ENCODE measurements at places on chromosomes 6 and 20.

GRCh38 chr6:145209272-145209671 is 526.0 kb downstream of the EPM2A start:
- DNase-seq, result no peak
- H3K27me3 ChIP-seq, result peaks cover 2% of the 10 kb centered on the region
- no peaks in the 10 kb centered on the region for H3K4me1 ChIP-seq
- H3K27ac ChIP-seq, result no peak overlapping the region
- no peak overlapping the region for H3K4me3 ChIP-seq

- peaks cover 47% of the 10 kb centered on the region for H3K4me1 ChIP-seq
- H3K27me3 ChIP-seq, result peaks cover 7% of the 10 kb centered on the region
- H3K4me3 ChIP-seq, result no peak overlapping the region
- no peaks in the 10 kb centered on the region for H3K36me3 ChIP-seq
- no peak for DNase-seq
Measured at GRCh38 chr20:19738951-19739350, 19.1 kb upstream of the RIN2 start.

DNA sequence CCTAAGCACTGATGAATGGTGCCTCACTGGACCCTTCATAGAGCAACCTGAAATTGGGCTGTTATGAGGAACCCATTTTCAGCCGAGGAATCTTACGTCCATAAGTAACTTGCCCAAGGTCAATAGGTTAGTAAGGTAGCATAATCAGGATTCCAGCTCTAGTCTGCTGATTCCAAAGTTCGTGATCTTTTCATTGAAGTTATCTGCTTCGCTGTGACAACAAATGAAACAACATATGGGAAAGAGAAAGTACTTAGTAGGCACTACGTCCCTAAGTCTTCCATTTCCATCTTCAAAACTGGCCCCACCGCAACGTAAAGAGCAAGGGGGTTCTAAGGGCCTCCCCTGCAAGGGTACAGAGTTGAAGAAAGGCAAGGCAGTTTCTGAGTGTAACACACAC is 49.5 kb downstream of the MYLIP start:
- H3K36me3 ChIP-seq, result no peaks in the 10 kb centered on the region
- no peaks in the 10 kb centered on the region for H3K27me3 ChIP-seq
- DNase-seq, result no peak
- peaks cover 6% of the 10 kb centered on the region for H3K4me1 ChIP-seq

DNA sequence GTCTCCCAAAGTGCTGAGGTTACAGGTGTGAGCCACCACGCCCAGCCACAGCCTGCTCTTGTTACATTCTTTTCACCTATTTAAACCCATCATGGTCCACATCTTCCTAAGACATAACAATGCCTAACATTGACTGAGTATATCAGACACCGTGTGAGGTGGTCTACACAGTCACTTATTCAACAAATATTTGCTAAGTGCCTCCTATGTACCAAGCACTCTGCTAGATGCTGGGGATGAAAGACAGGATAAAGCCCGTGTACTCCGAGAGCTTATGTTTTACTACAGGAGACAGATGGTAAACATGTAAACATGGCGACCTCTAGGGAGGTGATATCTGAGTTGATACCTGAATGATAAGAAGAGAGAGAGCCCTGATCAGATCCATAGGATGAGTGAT is 12.7 kb downstream of the BCL2L1 start:
- peaks cover 3% of the 10 kb centered on the region for H3K27me3 ChIP-seq
- no peak overlapping the region for H3K27ac ChIP-seq
- H3K4me3 ChIP-seq, result no peak overlapping the region
- peaks cover 3% of the 10 kb centered on the region for H3K36me3 ChIP-seq
- no peak for DNase-seq

- H3K27ac ChIP-seq, result no peak overlapping the region
- no peaks in the 10 kb centered on the region for H3K36me3 ChIP-seq
- peaks cover 37% of the 10 kb centered on the region for H3K4me1 ChIP-seq
- H3K4me3 ChIP-seq, result no peak overlapping the region
Measured at GRCh38 chr6:79609225-79609595, 21.9 kb upstream of the SH3BGRL2 start.

DNA sequence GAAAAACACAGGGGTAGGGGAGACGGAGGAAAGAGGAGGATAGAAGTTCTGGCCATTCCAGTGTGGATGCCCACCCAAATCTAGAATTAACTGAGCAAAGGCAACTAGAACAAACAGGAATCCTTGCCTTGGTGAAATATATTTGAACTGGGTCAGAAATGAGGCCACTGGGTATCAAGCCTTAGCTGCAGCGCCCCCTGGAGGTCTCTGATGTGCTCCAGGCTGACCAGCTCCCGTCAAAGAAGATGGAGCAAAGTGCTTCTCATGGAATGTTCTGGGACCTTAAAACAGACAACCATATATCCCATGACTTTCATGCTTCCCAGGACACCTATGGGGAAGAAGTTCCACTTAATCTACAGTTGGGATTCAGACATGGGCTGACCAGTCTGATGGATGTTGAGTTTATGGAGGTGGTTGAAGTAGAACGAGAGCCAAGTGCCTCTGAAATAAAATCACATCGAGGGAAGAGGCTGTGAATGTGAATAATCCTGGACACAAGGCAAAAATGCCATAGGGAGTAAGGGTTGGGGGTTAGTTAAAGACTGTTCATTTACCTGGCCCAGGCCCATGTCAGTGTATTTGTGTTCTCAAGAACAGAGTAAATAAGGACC is 50.4 kb downstream of the HLA-DPB1 start:
- H3K36me3 ChIP-seq, result peaks cover 14% of the 10 kb centered on the region
- no peak overlapping the region for H3K27ac ChIP-seq
- no peaks in the 10 kb centered on the region for H3K27me3 ChIP-seq
- DNase-seq, result peak; percentile 72

- peaks cover 2% of the 10 kb centered on the region for H3K27me3 ChIP-seq
- H3K4me1 ChIP-seq, result no peaks in the 10 kb centered on the region
- no peak overlapping the region for H3K4me3 ChIP-seq
- H3K27ac ChIP-seq, result no peak overlapping the region
- DNase-seq, result no peak
- no peaks in the 10 kb centered on the region for H3K36me3 ChIP-seq
Measured at GRCh38 chr6:148703900-148704299, 42.9 kb upstream of the UST start.

DNA sequence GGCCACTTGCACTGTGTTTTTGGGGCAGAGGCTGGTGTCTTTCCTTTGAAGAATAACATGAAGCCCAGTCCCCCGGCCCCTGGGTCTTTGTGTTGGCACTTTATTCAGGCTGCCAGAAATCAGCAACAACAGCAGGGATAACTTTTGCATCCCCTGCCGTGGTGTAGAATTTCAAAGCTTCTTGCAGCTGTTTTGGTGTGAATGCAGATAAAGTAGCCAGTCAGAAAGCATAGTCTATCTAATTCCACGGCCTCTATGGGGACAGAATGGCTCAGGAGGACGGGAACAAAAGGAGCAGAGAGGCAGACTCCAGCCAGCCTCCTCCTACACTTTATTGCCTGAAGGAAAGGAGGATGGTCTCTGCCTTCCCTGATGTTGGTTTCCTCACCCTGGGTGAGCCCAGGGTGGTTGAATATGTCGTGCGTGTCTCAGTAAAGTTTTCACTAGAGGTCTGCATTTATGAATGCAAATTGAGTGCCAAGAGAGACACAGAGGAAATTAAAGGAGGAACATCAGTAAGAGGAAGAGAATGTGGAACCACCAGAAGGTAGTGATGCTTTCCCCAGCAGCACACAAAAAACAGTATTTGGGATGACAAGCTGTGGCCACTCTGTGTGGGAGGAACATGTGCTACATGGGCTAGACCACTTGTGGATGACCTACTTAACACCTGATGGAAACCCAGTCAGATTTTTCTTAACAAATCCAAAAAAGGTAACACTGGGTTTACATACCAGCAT is 125.9 kb upstream of the TRAF3IP2 start:
- H3K4me1 ChIP-seq, result peaks cover 13% of the 10 kb centered on the region
- peaks cover 14% of the 10 kb centered on the region for H3K36me3 ChIP-seq
- H3K27me3 ChIP-seq, result peaks cover 3% of the 10 kb centered on the region
- peak overlapping the region; percentile 23 for H3K27ac ChIP-seq
- DNase-seq, result no peak
- H3K4me3 ChIP-seq, result no peak overlapping the region

DNA sequence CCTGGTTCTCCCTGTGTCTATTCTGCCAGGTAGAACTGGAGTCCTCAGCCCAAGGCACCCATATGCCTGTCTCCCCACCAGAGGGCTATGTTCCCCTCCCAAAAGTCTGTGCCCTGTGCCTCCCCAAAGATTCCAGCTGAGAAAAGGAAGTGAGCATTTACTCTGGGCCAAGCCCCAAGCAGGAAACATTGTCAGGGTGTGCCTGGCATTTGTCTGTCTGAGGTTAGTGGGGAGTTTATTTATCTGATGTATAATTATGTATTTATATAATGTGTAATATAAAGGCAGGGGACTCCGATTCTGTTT is 5.6 kb downstream of the GDF5 start:
- H3K27ac ChIP-seq, result no peak overlapping the region
- H3K4me1 ChIP-seq, result peaks cover 3% of the 10 kb centered on the region
- no peak overlapping the region for H3K4me3 ChIP-seq
- no peak for DNase-seq
- H3K36me3 ChIP-seq, result no peaks in the 10 kb centered on the region
- peaks cover 4% of the 10 kb centered on the region for H3K27me3 ChIP-seq

DNA sequence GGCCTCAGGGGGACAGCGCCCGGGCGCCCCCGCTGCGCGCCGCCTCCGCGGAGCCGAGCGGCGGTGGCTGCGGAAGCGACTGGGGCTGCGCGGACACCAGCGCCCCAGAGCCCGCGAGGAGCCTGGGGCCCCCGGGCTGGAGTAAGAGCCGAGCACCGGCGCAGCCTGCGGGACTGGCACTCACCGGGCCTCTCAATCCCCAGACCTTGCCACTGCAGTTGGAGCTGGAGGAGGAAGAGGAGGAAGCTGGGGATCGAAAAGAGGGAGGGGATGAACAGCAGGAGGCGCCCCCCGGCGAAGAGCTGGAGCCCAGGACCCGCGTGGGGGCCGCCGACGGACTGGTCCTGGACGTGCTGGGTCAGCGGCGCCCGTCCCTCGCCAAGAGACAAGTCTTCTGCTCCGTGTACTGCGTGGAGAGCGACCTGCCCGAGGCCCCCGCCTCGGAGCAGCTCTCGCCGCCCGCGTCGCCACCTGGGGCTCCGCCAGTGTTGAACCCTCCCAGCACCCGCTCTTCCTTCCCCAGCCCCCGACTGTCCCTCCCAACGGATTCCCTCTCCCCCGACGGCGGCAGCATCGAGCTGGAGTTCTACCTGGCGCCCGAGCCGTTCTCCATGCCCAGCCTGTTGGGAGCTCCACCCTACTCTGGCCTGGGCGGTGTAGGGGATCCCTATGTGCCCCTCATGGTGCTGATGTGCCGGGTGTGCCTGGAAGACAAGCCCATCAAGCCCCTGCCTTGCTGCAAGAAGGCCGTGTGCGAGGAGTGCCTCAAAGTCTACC is 590 bp downstream of the RNF217 start:
- H3K27me3 ChIP-seq, result peaks cover 9% of the 10 kb centered on the region
- peaks cover 2% of the 10 kb centered on the region for H3K4me1 ChIP-seq
- peak; percentile 43 for DNase-seq
- H3K36me3 ChIP-seq, result no peaks in the 10 kb centered on the region
- H3K27ac ChIP-seq, result peak overlapping the region; percentile 53

- no peak overlapping the region for H3K27ac ChIP-seq
- no peaks in the 10 kb centered on the region for H3K36me3 ChIP-seq
- H3K4me1 ChIP-seq, result peaks cover 4% of the 10 kb centered on the region
- no peak for DNase-seq
- peaks cover 4% of the 10 kb centered on the region for H3K27me3 ChIP-seq
- H3K4me3 ChIP-seq, result no peak overlapping the region
Measured at GRCh38 chr20:13684566-13685222, 46.0 kb upstream of the TASP1 start.

GRCh38 chr6:166802401-166802800 is 153.9 kb downstream of the RNASET2 start:
- DNase-seq, result no peak
- no peak overlapping the region for H3K27ac ChIP-seq
- H3K36me3 ChIP-seq, result peaks cover 16% of the 10 kb centered on the region
- H3K27me3 ChIP-seq, result no peaks in the 10 kb centered on the region
- no peak overlapping the region for H3K4me3 ChIP-seq
- H3K4me1 ChIP-seq, result no peaks in the 10 kb centered on the region

DNA sequence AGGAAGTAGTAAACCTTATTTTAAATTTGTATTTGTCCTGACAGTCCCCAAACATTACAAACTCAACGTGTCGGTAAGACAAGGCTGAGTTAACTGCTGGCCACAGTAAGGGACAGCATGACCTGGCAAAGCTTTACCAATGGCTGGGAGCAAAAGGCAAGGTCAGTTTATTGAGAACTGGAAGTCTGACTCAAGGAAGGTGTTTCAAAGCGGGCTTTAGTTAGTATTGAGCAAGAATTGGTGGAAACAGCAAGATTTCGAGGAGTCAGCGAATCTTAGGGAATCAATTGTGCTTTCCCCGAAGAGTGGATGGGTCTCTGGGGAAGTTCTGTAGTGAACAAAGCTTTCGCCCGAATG is 885 bp upstream of the GZF1 start:
- H3K27ac ChIP-seq, result peak overlapping the region; percentile 99
- H3K27me3 ChIP-seq, result peaks cover 3% of the 10 kb centered on the region
- H3K4me1 ChIP-seq, result peaks cover 25% of the 10 kb centered on the region
- peaks cover 15% of the 10 kb centered on the region for H3K36me3 ChIP-seq
- H3K4me3 ChIP-seq, result peak overlapping the region; percentile 95
- DNase-seq, result no peak

DNA sequence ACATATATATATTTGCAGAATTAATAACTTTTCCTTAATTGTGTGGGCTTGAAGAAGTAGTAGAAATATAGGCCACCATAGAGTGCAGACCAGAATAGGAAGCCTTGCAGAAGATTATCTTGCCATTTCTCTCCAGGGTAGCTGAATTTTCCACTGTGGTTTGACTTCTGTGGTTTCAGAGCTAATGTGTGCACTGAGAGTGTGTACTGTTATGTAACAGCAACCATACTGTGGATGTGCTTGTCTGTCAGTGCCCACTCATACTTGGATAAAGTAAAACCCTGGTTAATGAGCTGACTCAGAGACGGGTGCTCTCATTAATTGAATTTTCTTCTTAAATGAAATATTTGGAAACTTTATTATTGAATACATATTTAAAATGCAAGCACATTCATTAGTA is 57.2 kb downstream of the CEP43 start:
- DNase-seq, result no peak
- H3K27ac ChIP-seq, result no peak overlapping the region
- peaks cover 5% of the 10 kb centered on the region for H3K36me3 ChIP-seq
- no peaks in the 10 kb centered on the region for H3K27me3 ChIP-seq
- H3K4me3 ChIP-seq, result no peak overlapping the region

DNA sequence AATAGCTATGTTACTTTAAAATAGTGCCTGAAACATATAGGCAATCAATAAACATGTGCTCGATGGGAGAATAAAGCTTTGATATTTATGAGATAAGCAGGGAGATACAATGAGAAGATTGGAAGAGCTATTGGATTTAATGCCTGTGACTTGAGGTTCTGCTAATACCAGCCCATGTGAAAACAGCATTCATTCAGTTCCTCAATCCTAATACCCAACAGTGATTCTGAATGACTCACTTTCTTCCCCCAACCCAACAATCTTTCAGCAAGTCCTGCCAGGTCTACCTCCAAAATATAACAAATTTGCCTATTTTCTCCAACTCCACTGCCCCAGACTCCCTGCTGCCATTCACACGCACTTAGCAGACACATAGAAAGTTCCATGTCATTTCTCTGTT is 26.6 kb upstream of the KLHL31 start:
- H3K27ac ChIP-seq, result no peak overlapping the region
- H3K36me3 ChIP-seq, result no peaks in the 10 kb centered on the region
- no peaks in the 10 kb centered on the region for H3K27me3 ChIP-seq

GRCh38 chr6:43420012-43420709 is 7.2 kb upstream of the ABCC10 start:
- no peak overlapping the region for H3K4me3 ChIP-seq
- H3K4me1 ChIP-seq, result no peaks in the 10 kb centered on the region
- peaks cover 8% of the 10 kb centered on the region for H3K36me3 ChIP-seq
- no peak for DNase-seq

GRCh38 chr6:158026901-158027589 is 45.4 kb downstream of the SYNJ2 start:
- no peak for DNase-seq
- no peaks in the 10 kb centered on the region for H3K36me3 ChIP-seq
- H3K27me3 ChIP-seq, result peaks cover 11% of the 10 kb centered on the region
- peaks cover 25% of the 10 kb centered on the region for H3K4me1 ChIP-seq

Measured in glutamatergic neuron (in vitro differentiated cells).